ENCODE measurements at places on chromosomes 4 and X.

GRCh38 chrX:21725916-21726315 is 32.0 kb downstream of the SMPX start:
- no peak for DNase-seq

DNA sequence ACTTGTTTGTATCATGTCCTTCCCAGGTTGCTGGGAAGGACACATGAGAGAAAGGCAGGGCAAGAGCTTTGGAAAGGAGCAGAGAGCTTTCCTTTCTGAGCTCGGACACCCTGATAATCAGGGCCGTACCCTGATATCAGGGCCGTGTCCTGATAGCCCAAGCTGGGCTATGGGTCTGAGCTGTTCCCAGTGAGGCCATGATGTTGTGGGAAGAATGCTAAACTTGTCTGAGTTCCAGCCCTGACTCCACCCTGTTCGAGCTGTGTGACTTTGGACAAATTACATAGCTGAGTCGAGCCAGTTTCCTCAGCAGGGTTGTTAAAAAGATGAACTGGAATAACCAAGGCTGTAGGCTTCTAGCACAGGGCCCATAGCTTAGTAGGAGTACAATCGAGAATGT is 3.3 kb upstream of the CXCR3 start:
- no peak for DNase-seq

GRCh38 chr4:98383431-98384106 is 122.4 kb downstream of the RAP1GDS1 start:
- DNase-seq: no peak

DNA sequence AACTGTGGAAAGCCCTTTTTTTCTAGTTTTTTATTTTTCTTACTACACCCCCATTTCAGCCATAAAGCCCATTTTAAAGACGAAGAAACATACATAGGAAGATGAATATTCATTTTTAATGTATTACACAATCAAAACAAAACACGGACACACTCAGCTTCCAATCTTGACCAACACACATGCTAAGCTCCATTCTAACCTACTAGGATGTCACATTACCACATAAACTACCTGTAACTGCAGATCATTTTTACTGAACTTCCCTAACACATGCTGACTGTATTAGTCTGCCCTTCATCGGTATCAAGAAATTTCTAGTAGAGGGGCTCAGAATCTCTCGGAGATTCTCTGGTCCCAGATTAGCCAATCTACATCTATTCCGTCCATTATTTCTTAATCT is 1.8 kb downstream of the CCNI start:
- DNase-seq: no peak

DNA sequence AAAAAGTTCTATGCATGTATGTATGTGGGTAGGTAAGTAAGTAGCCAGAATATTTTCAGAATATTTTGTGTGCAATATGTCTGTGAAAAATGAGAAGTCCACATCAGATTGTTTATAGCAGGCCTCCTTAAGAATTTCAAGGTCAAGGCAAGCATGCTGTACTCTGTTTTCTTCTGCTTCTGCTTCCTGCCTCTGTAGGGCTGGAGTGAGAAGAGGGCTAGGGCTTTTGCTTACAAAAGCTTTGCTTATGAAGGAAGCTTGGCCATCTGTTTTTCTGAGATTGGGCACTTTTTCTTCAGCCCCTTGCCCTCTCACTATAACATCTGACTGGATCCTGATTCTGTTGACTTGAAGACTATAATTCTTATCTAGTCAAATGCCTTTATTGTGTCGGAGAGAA is 150.4 kb downstream of the EMCN start:
- DNase-seq: no peak
